ENCODE measurements at places on chromosomes 1 and 21.

GRCh38 chr1:47178020-47178419 is 11.8 kb downstream of the PDZK1IP1 start:
- no peak for DNase-seq

- no peak for DNase-seq
Observed at GRCh38 chr21:34204481-34205439, 131.4 kb downstream of the MRPS6 start.

GRCh38 chr1:171984850-171985485 is 143.7 kb downstream of the DNM3 start:
- no peak for DNase-seq

DNA sequence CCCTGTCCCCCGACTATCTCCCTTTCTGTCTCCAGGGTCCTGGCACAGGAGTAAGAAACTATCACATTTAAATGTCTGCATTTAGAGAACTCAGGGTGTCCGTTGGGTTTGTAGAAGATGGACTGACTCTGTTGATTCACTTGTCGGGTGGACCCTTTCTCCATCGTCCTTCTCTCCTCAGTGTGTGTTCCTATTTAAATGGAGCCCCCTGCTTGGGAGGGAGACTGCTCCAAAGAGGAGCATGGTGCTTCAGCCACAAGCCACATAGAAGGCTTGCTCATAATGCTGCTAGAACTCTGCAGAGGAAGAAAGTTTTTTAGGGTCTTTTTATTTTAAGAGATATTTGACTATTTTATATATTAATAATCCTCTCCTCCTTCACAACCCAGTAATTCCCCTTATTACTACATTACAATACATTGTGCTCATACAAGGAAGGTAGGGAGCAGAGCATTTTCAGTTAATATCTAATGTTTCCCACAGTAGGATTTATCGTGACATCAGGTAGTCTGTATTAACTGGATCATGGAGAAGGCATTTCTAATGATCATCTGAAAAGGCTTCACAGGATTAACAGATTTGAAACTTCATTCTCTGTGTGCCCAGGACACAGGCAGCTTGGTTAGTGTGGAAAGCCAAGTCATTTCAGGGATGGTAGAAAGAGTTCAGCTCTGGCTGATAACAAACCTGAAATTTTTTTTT is 13.8 kb downstream of the FGGY start:
- no peak for DNase-seq

DNA sequence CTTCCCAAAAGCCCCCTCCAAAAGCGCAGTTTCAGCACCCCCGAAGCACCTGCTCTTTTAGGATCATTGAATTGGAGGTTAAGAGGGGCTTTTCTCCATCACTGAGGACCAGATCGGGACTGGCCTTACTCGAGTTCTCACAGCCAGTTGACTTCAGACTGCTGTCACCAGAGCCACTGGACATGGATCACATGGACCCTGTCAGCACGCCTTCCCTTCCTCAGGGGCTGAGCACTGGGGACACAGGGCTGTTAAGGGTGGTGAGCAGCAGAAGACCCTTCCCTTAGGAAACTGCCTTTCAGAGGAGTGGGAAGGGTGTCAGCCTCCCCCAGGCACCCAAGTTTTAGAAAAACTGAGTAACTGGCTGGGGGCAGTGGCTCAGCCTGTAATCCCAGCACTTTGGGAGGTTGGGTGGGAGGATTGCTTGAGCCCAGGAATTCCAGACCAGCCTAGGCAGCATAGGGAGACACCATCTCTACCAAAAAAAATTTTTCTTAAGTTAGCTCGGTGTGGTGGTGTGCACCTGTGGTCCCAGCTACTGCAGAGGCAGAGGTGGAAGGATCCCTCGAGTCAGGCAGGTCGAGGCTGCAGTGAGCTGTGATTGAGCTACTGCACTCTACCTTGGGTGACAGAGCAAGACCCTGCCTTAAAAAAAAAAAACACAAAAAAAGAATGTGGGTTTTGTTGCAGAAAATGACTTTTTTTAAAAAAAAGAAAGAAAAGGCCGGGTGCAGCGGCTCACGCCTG is 584 bp upstream of the FGR start:
- DNase-seq: no peak

- no peak for DNase-seq
Observed at GRCh38 chr1:171226747-171227370, 21.4 kb upstream of the FMO1 start.

- no peak for DNase-seq
Observed at GRCh38 chr1:176141449-176141848, 65.6 kb downstream of the COP1 start.

GRCh38 chr1:112721966-112722524 is 6.9 kb upstream of the PPM1J start:
- DNase-seq: no peak

DNA sequence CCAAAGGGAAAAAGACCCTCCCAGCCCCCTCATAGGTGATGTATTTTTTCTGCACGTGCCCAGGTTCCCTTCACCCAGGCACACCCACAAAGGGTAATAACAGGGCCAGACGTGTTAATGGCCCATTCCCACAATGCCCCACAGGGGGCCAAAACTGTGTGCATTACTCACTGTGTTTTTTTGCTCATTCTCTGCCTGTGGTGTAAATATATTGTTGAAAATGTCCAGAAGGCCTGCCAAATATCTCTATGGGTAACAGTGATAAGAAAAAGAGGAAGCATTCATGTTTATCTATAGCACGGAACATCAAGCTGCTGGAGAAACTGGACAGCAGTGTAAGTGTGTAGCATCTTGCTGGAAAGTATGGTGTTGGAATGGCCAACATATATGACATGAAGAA is 21.9 kb downstream of the RHEX start:
- DNase-seq: no peak

GRCh38 chr1:93979718-93980319 is 70.6 kb upstream of the GCLM start:
- DNase-seq: no peak

DNA sequence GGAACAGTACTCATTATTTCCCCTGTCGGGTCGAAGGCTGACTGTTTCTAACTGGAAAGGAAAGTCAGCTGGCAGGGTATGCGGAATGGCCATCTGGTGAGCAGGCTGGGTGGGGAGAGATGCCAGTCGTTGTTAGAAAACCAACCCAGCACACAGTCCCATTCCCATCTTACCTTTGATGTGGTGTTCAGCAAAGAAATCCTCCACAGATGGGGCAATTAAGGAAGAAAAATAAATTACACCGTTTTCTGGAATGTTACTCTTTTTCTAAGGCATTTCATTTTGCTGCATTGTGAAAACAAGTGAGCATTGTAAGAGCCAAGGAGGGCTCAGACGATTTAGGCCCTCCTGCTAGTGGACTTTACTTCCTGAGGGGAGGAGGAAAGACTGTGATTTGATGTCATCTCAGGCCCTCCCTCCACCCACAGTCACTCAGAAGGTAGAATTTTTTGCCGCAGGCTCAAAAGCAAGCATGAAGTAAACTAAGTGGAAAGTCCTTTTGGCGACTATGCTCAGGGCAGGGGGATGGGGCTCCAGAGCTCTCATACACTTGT is at the start of gene SLC16A4:
Gene SLC16A4 (minus strand): TSS at position 335 of the 554 bp plus-strand sequence. CDS start 1,703 bp downstream, outside the sequence.
- DNase-seq: no peak

DNA sequence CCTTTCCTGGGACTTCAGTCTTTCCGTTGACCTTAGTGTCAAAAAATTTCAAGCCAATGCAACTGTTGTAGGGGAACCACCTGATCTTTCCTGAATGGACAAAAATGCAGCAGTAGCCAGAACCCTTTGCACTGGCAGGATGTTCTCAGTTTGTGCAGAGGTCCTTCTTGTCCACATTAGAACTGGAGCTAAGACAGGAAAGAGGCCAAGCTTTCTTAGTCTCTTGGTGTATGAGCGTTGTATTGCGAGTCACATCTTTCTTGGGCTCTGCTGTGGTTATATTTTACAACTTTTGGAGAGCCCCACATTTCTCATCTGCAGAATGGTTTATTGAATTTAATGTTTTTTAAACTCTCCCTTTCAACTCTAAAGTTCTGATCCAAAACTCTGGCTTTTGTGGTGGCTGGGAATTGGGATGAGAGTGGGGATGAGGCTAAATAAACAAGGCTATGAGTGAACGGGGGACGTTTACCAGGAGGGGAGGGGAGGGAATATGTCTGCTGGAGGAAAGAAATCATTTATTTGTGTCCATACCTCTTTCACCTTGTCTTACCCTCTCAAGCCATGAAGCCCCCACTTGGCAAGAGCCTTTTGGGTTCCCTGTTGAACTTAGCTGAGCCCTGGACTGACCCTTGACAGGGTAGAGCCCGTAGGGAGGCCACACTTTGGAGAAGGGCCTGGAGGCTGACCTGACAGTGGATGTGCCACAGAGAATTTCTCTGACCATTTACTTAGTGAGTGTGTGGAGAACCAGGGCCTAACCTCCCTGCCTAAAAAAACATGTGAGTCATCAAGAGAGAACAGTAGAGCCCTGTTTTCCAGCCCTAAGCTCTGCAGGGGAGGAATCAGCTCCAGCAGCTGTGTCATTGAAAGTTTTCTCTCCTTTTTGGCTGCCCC is 586 bp downstream of the CHI3L2 start:
- DNase-seq: no peak

DNA sequence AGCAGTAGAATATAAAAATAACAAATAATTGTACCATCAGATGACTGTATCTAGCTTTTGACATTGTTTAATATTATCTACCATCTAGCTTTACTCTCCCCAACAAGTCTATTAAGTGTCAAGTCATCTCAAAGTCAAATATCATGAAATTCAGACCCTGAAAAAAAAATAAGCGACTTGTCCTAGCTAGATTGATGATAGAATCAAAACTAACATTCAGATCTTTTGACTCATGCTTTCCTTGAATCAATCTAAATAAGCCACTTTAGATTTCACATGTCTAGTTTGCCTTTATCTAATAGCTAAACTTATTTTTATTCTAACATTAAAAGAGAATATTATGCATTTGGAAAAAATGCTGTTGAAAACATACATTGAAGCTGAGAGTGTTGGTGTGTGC is 35.4 kb downstream of the CRB1 start:
- no peak for DNase-seq

DNA sequence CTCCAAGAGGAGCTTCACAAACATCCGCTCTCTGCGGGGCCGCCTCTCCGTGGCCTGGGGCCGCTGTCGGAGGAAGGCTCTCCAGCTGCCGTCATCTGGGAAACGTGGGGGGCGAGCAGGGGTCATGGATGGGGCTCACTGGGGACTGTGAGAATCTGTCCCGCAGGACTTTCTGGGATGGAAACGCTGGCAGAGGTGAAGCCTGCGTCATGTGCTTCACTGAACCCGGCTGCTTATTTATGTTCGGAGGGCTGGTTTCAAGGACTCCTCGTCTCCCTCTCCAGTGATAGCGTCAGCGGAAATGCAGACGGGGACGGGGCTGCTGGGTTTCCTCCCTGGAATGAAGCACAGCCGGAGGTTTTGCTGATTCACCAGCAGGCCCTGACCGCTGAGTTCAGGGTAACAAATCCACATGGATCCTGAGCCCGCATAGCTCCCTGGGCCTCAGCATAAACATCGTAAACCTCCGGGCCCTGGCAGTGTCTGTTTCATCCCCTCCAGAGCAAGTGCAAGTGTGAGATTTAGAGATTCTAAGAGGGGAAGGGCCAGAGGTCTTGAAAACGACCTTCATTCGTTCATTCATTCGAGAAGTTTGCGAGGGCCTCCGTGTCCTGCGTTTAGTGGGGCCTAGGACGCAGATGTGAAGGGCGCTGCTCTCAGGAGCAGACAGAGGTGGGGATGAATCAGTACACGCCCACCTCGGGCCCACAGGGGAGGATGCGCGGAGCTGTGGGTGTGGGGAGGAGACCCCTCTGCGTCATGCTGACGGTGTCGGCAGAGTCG is 7.0 kb upstream of the POFUT2 start:
- DNase-seq: no peak

- no peak for DNase-seq
Observed at GRCh38 chr21:32237021-32237420, 41.8 kb downstream of the MIS18A start.

Data from activated T-helper 1 cell treated with anti-CD3 and anti-CD28 coated beads, Interleukin-2, amount 50 U/mL, for 16 hours (primary cell).